Stimulated activated CD4-positive, alpha-beta T cell treated with anti-CD3 and anti-CD28 coated beads, Interleukin-15, amount 100 ng/mL, for 1 hour (primary cell): ENCODE measurements at places on chromosomes 12 and 14.

DNA sequence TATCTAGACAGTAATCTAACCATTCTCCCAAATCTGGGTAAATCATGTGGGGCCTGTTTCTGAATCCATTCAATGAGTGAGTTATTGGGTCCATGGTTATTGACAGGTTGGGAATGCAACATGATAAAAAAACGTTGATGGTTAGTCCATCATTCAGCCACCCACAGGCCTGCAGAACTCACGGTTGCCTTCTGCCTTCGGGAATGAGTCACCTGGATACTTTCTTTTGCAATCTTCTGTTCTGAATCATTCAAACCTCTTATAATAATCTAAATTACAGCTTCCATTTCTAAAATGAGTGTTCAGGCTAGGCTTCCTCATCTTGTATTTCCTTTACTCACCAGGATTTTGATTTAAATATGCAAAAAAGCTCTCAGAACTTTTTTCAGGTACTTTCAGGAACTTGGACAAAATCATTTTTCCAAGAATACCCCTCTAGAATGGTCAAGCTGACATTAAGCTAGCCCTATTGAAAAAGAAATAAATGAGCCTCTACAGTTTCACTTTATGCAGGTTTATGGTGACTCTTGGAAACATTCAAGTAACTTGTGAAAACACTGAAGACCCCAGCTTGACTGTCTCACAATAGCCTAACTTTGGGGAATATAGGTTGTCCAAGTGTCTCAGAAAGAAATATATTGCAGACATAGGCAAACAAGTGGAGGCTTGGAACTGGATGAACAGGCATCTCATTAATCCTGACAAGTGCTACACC is 94.4 kb downstream of the KCNK10 start:
- no peak for DNase-seq

DNA sequence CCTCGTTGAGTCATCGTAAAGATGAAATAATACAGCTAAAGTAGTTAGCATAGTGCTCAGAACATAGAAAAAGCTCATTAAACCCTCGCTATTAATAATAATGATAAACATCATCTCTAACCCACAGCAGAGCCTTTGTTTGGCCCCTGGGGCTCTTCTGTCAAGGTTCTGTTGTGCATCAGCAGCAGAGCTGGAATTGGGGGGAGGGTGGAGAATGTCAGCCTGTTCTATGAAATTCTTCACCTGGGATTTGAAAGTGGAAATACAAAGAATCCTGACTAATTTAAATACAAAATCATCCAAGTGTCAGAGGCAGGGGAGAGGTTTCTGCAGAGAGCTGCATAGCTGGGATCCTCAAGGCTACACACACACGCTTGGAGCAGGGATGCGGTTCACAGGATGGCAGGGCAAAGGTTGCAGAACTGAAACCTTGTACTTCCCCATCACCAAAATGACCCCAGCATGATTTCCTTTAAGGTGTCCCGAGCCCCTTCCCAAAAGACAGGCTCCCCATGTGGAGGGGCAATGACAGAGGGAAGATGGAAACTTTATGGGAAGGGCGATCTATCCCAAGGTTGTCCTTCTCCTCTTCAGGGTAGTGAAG is 71.8 kb downstream of the DAD1 start:
- no peak for DNase-seq

DNA sequence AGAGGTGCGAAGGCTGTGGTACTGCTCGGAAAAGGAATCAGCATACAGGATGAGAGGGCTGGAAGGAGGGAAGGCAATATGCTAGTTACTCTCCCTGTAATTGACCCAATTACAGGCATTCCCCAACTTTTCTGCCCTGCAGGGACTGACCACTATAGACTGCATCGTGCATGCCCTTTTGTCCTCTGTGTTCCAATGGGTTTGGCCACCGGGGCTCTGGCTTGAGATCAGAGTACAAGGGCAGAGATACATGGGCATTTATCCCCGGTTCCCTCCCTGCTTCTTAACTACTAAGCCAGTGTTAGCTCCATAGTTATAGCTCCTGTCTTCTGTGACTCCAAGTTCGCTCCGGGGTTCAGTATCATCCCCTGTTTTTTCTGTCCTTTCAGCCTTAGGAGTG is 59.7 kb downstream of the GTF2A1 start:
- DNase-seq, result no peak

DNA sequence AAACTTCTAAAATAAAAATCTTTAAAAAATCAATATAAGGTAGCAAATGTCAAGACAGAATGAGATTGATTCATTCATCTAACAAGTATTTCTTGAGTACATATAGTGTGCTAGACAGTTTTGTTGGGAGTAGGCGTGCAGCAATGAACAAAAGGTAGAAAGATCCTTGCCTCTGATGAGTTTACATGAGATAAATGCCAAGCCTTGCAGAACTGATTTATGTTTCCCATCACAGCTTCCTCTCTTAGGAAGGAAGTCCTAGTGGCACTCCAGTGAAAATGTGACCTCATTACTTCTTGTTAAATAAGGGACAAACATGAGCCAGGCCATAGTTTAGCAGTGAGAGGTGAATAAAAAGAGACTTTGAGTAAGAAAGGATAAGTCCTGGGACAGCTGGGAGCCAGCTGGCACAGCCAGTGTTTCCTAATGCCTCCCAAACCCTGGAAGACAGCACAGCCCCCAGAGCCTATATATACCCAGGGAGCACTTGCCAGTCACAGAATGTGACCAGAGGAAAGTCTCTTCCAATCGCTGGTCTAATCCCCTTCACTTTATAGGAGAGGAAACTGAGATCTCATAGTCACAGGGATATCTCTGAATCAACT is 4.7 kb upstream of the COCH start:
- DNase-seq, result no peak

- DNase-seq, result no peak
Measured at GRCh38 chr12:11954181-11954580, 116.6 kb upstream of the BCL2L14 start.
